Activated naive CD4-positive, alpha-beta T cell treated with anti-CD3 and anti-CD28 coated beads, Interleukin-2, amount 50 U/mL, for 72 hours (primary cell): ENCODE measurements at places on chromosomes 16 and 17. TPM values are rescaled to one million over a fixed set of nuclear protein-coding genes. Genes with fewer than 3 reads are reported as not detected.

GRCh38 chr17:20118280-20118679, 109.1 kb downstream of the SPECC1 start:
- no peak for DNase-seq

DNA sequence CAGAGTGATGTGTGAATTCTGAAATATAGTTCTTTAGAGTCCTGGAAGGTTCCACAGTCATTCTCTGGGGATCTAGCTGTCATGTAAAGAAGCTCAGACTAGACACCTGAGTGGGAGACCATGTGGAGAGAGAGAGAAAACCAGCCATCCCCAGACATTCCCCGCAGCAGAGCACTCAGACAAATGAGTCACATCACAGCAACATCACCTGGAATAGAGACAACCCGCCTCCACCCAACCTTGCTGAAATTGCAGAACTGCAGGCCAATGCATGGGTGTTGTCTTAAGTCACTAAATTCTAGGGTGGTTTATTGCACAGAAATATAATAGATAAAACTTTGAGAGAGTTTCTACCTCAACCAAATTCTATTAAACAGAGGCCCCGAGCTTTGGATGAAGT, 392.0 kb upstream of the DYNLRB2 start:
- DNase-seq = no peak

DNA sequence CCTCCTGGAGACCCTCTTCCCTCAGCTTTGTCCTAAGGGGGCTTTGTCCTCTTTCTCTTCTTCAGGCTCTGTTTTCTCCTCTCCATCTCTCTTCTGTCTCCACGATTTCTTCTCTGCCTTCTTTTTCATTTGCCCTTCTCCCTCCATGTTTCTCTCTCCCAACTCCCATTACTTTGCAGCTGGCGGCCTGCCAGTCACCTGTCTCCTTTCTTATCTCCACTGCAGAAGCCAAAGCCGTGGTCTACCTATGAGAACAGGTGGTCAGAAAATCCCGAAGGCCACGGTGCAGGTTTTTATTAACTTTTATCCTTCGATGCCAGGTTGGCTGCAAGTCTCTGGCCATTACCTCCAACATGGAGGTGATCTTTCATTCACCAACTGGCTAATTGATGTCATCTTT, 45.1 kb downstream of the FZD2 start:
- no peak for DNase-seq

GRCh38 chr16:53159781-53160436, 105.1 kb downstream of the CHD9 start:
- DNase-seq = peak; percentile 9

Gene CCDC47
- total RNA-seq = 53.8 TPM

Gene RNF151
- 0.41 TPM for total RNA-seq

DNA sequence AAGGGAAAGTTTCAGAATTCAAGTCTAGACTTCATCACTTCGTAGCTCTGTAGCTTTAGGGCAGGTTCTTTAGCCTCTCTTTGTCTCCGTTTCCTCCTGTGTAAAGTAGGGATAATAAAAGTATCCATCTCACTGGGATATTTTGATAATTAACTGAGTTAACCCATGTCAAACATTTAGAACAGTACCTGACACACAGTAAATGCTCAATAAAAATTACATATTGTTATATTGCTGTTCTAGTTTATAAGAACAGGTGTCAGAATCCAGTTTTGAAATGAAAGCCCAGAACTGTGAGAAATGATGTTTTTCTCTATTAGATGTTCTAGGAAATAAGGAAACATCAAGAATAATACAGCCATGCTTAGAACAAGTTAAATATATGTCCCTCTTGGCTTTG, 4.3 kb downstream of the MOSMO start:
- DNase-seq = no peak

Gene CHTF18
- total RNA-seq = 116 TPM

DNA sequence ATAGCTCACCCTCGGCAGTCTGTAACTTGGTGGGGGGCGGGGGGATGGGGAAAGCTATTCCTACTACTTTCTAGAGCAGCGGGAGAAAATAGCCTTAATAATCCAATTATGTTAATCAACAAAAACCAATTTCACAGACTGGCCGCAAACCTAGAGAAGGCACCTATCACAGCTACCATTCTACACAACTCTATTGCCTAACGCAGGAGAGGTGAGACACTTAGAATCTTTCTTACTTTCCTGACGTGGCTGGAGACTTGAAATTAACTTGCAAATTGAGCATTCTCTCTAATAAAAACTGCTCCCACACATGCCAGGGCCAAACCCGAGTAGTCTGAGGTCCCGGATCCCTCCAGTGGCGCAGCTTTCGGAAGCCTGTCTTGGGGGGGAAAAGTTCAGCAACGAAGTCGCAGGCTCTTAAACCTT, 794 bp downstream of the SMG6 start:
- peak; percentile 18 for DNase-seq

- DNase-seq = no peak
Measured at GRCh38 chr17:82325286-82326180, 8.0 kb downstream of the SECTM1 start.

GRCh38 chr17:28949185-28950016, 1.9 kb downstream of the PHF12 start:
- DNase-seq = peak; percentile 76

Gene MYH3
- 5.1 TPM for total RNA-seq

Gene MT1G
- 3.4 TPM for total RNA-seq

GRCh38 chr16:80007231-80007630, 406.7 kb upstream of the MAF start:
- no peak for DNase-seq
